KG1 (cell line): ENCODE measurements at places on chromosomes 2 and 18.

- no peak for DNase-seq
These were observed 68.3 kb upstream of the RND3 start for GRCh38 chr2:150555611-150556356.

DNA sequence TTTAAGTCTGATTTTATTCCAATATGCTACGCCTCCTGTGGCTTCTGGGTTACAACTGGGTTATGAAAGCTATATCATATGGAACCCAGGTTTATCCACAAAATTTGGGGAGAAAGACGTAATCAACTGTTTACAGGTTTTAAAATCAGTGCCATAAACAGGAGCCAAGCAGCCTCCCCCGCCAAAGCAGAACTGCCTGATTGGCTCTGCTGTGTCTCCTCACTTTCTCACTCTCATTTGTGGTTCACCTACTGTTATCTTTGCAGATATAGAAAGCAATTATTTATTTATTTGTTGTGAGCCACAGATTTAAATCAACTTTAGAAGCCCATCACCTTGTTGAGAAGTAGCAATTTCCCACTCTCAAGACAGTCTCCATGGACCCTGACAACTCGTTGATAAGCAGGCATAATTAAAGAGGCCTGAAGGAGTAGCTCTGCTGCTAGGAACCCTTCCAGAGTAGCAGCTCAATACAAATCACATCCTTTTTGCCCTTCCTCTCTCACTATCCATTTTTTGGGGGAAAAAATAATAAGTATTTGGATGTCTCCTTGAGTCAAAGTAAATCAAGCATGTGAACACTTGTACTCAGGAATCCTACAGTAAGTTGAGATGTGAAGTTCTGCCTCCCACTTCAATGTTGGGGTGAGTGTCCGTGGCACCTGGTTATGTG lies 191.0 kb upstream of the CCDC150 start:
- DNase-seq, result no peak

DNA sequence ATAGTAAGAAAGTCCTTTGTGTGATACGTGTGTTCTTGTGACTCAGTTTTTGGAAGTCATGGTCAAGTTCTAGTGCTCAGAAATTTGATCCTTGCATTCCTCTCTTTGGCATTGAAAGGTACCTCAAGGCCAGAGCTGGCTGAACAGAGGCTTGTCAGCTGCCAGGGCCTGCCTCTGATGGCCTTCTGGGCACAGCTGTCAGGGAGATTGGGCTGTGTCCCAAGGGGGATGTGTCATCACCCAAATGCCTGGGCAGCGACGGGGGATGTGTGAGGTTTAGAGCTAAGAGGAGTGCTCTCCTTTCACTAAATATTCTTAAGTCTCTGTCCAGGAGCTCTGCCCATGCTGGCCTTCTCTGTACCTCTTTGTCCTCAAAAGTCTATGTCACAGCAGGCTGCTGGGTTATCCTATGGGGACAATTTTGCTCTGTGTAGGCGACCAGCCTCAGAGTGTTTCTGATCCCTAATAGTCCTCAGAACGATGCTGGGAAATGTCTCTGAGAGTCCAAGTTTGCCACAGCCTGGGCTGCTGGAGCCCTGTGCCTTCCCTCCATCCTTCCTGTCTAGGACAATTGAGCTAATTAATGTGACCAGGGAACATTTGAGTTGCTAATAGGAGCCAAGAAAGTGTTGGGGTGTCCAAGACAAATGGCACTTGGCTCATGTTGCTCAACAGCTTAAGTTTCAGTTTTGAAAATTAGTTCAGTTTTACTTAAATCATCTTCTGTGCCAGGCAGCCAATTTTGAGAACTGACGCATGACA lies 115.4 kb upstream of the ZNF521 start:
- DNase-seq, result no peak

DNA sequence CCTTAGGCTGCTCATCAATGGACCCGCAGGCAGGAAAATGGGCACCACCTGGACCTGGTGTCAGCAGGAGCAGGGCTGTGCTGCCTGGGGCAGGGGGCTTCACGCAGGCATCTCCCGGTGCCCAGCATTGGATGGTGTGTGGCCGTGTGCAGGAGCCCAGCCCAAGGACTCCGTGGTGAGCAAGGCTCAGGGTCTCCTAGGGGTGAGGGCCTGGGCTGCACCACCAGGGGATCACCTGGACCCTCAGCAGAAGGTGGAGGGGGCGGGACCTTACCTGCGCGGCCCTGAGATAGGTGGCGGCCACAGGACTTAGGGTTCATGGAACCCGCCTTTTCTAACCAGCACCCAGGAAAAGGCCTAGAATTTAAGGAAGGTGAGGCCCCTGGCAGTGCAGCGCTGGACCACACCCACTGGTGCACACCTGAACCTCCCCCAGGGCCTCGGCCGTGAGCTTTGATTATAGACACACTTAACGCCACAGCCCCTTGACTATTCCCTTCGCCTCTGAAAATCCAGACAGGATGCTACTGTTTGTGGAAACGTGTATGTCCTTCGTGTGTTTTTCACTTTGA lies 89.0 kb downstream of the TMEM18 start:
- DNase-seq, result no peak

GRCh38 chr18:45839414-45840395 lies 14.2 kb downstream of the SIGLEC15 start:
- DNase-seq, result no peak

- no peak for DNase-seq
These were observed 30.0 kb downstream of the CTLA4 start for GRCh38 chr2:203897544-203897943.

DNA sequence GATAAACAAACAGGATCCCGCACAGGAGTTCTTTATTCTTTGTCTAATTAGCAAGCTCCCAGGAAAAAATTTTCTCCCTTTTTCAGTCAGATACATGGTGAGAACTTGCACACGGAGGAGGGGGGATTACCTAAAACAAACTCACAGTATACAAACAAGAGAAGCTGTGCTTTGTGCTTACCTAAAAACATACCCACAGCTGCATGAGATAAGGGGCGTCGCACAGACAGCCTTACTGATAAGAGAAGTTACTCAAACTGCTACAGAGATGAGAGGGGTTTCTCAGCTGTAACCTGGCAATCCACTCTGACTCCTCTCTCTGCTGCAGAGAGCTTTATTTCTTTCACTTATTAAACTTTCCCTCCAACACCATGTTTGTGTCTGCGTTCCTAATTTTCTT lies 32.9 kb upstream of the ST3GAL5 start:
- DNase-seq, result no peak

DNA sequence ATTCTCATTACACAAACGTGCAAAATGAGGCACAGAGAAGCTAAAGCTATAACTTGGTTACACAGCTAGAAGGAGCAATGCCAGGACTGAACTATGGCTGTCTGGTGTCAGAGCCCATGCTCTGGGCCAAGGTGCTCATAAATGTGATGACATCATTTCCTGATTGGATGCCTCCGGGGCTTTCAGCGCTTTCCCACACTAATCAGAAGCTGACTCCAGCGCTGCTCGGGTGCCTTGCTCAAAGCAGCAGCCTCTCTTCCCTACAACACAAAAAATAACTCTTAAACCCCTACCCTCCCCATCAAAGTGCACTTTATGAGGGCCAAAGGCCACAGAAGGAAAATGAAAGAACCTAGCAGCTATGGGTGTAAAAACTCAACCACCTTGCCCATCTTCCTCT lies 90.7 kb downstream of the STK39 start:
- DNase-seq, result no peak

DNA sequence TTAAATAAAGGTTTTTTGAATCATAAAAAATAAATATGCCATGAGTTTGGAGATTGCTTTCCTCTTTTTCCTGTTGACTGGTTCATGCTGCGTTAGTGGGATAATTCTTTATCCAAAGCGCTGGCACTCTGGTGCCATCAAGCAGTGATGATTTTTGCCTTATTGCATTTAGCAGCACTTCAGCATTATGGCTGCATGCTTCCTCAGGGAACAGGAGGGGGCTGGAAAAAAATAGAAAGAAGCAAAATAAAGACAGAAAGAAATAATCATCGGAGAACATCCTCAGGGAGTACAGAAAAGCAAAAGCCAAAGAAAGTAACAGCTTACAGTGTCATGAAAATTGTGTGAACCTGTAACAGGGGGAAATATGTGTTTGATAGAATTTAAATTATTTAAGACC lies 1408.2 kb upstream of the PIK3C3 start:
- no peak for DNase-seq

DNA sequence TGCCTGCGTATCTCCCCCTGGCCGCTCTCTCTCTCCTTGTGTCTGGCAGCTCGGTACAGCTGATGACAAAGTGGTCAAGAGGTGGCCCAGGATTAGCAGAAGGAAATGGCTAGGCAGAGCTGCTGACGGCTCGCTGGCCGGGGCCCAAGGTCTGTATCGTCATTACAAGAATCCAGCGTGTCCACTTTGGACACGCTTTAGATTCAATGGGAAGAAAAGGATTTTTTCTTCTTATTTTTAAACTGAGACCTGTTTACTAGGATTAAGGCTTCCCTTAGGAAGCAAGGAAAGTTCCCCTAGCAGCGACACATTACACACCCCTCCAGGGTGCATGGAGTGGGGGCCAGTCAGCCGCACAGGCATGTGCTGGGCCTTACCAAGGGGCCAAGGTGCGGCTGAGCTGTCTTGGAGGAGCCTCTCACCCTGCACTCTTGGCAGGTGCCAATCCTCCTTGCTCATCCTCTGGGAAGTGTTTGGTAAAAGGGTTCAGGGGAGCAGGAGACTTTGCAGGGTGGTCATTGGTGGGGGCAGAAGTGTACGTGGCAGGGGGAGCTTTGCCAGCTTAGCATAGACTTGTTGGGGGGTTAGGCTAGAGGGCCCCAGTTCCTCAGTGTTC lies 76.8 kb downstream of the POLR1A start:
- no peak for DNase-seq

GRCh38 chr18:76463358-76463757 lies 31.7 kb downstream of the ZNF516 start:
- no peak for DNase-seq

- no peak for DNase-seq
These were observed 45.6 kb downstream of the ZRANB3 start for GRCh38 chr2:135485441-135485840.

GRCh38 chr2:219385958-219386520 lies 1.7 kb downstream of the DNPEP start:
- no peak for DNase-seq

GRCh38 chr2:69437751-69438154 lies 518 bp upstream of the NFU1 start:
- DNase-seq, result no peak

DNA sequence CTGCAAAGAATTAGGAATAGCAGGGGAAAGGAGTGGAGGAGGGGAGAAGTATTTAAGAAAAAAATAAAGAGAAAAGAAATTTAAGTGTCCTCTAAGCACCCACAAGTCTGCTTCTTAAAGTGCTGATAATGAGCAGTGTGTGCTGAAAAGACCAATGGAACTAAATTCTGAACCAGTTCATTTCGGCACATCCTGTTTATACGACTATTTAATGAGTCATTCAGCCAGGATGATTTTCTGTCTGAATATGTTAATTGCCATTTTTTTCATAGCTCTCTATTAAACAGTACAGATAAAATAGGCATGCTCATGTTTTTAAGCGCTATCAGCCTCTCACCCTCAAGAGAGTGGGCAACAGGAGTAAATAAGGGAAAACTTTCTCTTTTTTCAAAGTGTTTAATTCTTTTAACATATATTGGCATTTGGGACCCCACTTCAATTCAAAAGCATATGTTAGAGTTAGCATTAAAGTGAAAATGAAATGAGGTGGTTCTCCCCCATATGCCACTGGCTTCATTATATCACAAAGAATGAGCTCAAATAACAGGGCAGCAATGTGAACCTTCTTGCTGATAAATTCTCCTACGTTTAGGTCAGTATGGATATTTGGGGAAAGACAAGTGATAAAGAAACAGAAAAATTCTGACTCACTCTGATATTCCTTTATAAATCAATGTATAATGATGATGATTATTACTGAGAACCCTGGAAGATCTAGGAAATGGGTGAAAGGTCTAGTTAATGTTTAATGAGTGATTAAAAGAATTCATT lies 87.5 kb downstream of the TCF4 start:
- no peak for DNase-seq

- DNase-seq, result no peak
These were observed 3.9 kb upstream of the RPL31 start for GRCh38 chr2:100998235-100998573.

DNA sequence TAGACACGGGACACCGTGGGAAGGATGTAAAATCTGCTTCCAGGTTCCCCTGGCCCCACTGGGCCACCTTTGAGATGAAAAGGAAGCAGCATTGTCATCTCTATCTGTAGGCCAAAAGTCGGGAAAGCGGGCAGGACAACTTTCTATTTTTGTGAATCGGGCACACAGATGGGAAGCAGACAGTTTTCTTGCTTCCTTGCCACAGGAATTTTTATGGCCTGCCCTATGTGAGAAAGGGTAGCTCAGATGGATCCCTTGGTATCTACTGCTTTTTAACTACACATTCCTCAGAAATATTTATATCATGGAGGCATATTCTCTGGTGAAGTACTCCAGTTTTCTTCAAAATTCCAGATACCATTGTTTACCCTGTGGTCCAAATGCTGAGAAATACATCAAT lies 735.5 kb downstream of the CBLN2 start:
- no peak for DNase-seq

DNA sequence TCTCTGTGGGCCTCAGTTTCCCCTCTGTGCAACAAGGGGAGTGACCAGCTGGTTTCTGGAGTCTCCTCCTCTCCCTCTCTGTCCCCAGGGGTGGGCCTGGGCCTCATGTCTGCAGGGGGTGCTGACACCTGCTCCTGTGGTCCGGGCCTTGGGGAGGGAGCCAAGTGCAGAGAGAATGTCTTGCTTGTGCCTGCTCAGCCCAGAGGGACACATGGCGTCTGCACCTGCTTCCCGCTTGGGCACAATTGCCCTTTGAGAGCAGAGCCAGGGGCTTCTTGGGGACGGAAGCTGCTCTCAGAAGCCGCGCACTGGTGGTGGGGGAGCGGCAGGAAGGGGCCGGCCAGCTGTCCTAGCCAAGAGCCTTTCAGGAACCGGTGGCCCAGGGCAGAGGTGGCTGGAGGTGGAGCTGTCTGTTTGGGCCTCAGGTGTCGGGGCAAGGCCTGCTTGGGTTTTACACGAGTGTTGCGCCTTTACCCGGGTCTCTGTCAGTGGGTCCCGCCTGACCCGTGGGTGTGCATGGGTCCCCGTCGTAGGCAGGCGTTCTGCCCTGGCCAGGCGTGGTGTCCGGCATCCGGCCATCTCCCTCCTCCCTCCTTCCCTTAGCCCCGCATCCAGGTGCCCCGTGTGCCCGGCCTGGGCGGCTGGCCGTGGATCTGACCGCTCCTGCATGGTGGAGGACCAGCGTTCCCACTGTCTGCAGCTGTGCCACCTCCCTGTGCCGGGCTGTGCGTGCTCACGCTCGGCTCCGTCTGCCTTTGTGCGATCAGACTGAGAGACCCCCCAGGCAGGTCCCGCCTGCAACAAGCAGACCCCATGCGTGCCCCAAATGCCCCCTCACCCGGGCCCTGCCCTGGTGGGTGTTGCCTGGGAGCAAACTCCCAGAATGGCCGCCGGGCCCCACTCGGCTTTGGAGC lies 4.0 kb downstream of the NEU4 start:
- no peak for DNase-seq

DNA sequence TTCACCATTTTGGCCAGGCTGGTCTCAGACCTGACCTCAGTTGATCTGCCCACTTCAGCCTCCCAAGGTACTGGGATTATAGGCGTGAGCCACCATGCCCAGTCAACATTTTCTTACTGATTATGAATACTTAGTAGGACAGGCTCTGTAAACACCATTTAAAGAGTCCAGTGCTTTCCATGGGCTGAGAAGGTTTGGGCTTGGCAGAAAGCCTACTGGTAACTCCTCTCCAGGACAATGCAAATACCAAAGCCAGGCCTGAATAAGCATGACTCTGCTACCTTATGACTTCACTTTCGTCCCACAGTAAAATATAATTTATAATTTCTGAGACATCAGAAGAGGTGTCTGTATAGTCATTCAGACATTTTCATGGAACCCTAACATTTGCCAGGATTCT lies 60.2 kb upstream of the FAM117B start:
- DNase-seq, result no peak
